ENCODE measurements at places on chromosomes 2 and 18.

GRCh38 chr2:240226672-240227537, 86.4 kb upstream of the OTOS start:
- no peak for DNase-seq

DNA sequence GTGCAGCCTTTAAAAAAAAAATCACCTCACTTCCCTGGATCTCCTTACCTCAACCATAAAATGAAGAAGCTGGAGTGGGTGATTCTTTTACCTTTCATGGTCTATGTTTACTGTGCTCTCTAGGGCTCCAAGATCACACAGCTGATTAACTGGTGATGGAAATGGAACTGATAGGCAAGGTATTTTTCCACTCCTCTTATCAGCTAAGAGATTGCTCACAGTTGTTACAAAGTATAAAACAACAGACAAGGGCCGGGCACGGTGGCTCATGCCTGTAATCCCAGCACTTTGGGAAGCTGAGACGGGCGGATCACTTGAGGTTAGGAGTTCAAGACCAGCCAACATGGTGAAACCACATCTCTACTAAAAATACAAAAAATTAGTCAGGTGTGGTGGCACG, 14.5 kb downstream of the RPS27A start:
- DNase-seq: no peak

- no peak for DNase-seq
These were observed 327.6 kb downstream of the CYRIA start for GRCh38 chr2:16338026-16338425.

- DNase-seq: no peak
These were observed 17.9 kb upstream of the TEX51 start for GRCh38 chr2:126880817-126881216.

DNA sequence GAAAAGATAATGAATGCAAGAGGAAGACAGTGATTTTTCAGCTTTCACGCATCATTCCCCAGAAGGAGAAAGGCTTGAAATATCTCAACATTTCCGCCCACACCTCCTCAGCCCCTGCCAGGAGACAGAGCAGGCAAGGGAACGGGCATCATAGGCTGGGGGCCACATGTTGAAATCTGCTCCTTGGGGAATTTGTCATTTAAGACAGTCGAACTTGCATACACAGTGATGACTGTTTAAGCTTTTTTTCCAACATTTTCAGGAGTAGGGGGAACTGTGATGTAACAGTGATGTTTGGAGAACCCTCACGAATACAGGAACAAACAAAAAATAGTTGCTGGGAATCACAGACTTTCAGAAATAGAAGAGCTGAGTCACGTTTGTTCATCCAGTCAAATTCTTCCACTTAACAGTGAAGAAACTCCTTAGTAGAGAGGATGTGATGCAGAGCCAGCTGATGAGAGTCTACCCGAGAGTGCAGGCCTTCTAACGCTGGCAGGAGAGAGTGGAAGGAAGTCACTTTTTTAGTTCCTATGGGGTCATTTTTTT, 266.8 kb downstream of the ALPK2 start:
- no peak for DNase-seq

DNA sequence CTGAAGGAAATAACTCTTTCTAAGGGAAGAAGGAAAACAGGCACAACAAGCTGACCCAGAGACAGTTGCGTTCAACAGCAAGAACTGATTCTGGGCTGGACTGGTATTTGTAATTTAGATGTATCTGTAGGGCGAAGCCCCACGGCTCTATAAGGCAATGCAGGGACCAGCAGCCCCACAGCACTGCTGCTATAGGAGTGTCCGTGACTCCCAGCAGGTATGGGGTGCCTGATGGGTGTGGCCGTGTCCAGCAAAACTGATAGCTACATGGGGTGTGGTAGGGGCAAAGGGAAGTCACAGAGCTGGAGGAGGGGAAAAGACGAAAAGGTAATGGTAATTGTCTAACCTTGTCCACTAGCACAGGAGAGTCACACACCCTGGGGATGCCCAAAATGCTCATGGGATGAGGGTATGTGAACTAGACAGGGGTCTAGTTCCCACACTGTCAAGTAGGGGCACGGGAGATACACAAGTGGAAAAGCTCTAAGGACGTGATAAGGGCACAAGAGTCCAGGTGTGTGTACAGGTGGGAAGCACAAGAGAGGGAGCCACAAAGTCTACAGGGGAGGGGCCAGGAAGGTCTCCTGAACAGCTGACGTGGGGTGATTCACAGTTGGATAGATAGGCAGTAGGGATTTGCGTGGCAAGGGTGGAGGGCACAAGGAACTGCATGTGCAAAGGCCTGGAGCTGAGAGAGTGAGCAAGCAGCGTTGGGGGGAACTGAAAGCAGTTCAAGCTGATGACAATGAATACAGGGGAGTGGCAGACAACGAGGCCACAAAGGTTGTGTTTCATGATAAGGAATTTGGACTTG, 48.5 kb upstream of the ASPRV1 start:
- no peak for DNase-seq

Data from effector CD4-positive, alpha-beta T cell (primary cell).